Activated naive CD8-positive, alpha-beta T cell treated with anti-CD3 and anti-CD28 coated beads for 36 hours (primary cell): ENCODE measurements at places on chromosomes 5 and 9.
A peak's percentile ranks its signal among the peaks of the same experiment; 100 is the strongest.

DNA sequence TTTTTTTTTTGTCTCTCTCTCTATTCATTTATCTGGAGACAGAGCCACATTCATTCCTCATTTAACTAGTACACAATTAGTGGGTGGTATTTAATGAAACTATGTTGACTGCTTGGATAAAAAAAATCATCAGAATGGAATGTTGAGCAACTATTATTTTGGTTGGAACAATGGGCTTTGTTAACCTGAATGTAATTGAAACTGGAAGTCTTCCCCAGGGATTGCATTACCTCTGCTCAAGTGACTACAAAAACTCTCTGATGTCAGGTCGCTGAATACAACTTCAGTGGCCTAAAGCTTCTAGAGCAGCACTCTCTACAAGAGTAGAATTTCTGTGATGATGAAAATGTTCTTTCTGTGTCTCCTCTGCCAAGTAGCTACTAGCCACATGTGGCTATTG lies 295.8 kb downstream of the DEPDC1B start:
- H3K27ac ChIP-seq: no peak overlapping the region
- DNase-seq: no peak
- H3K27me3 ChIP-seq: no peaks in the 10 kb centered on the region

- H3K36me3 ChIP-seq: no peaks in the 10 kb centered on the region
- peaks cover 3% of the 10 kb centered on the region for H3K4me1 ChIP-seq
- no peak overlapping the region for H3K27ac ChIP-seq
- DNase-seq: no peak
Measured at GRCh38 chr5:151700820-151701219, 14.1 kb upstream of the SPARC start.

DNA sequence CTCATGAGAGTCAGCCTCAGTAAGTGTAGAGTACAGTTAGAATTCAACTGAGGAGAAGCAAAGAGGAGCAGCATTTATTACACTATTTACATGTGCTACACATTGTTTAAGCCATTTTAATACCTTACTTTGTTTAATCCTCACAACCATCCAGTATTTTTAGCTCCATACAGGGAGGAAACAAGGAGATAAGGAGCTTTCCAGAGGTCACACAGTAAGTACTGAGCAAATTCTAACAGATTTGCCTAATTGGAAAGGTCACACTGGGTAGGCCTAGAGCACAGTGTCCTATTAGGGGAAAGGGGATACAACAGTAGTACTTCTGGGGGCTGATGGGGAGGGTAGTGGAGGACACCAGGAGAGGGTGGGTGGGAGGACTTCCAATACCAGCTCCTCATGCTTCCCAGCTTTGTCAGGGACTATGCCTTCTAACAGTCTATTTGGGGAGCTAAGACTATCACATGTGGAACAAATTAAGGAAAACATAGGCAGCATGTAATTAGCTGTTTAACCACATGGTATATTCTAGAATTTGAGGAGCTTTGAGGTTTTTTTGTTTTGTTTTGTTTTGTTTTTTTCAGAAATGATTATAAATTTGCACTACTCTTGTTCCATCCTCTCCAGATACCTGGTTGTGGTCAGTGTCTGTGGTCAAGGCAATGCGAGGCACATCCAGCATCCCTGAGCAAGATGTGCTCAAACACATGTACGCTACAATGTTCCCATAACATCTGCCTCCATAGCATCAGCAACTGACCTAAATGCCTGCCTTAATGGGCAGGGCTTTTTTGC lies 96.0 kb upstream of the SLC12A2 start:
- peaks cover 17% of the 10 kb centered on the region for H3K36me3 ChIP-seq
- H3K27me3 ChIP-seq: no peaks in the 10 kb centered on the region
- DNase-seq: no peak
- no peak overlapping the region for H3K4me3 ChIP-seq
- H3K4me1 ChIP-seq: peaks cover 3% of the 10 kb centered on the region

- H3K36me3 ChIP-seq: peaks cover 4% of the 10 kb centered on the region
- DNase-seq: no peak
- H3K27ac ChIP-seq: no peak overlapping the region
- no peak overlapping the region for H3K4me3 ChIP-seq
- H3K4me1 ChIP-seq: no peaks in the 10 kb centered on the region
Measured at GRCh38 chr9:95440447-95440846, 76.3 kb downstream of the PTCH1 start.

DNA sequence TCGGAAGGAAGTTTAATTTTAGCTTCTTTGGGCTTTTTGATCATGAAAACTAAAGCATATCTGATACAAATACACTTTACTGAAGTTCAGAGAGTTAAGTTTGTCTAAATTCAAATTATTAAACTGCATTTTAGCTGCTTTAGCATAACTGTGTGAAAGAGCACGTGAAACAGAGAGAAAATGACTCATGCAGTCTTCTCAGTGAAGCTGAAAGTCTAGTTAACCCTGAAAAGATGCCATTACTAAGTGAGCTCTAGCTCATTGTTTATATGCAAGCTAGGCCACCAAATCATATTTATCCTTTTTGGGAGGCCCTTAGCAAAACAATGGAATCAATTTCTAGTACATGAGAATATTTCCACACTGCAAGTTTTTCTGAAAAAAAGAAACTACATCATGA lies 27.6 kb downstream of the TPD52L3 start:
- H3K4me1 ChIP-seq: peaks cover 6% of the 10 kb centered on the region
- H3K36me3 ChIP-seq: no peaks in the 10 kb centered on the region
- DNase-seq: no peak
- peaks cover 10% of the 10 kb centered on the region for H3K27me3 ChIP-seq
- no peak overlapping the region for H3K27ac ChIP-seq

GRCh38 chr5:2009986-2010914 lies 127.5 kb upstream of the IRX4 start:
- DNase-seq: no peak
- no peaks in the 10 kb centered on the region for H3K4me1 ChIP-seq
- no peak overlapping the region for H3K27ac ChIP-seq

- no peak for DNase-seq
- no peak overlapping the region for H3K4me3 ChIP-seq
- no peaks in the 10 kb centered on the region for H3K4me1 ChIP-seq
- no peaks in the 10 kb centered on the region for H3K36me3 ChIP-seq
Measured at GRCh38 chr5:145500710-145501109, 334.4 kb downstream of the PRELID2 start.

- H3K27me3 ChIP-seq: peaks cover 41% of the 10 kb centered on the region
- no peaks in the 10 kb centered on the region for H3K36me3 ChIP-seq
- peaks cover 16% of the 10 kb centered on the region for H3K4me1 ChIP-seq
- H3K27ac ChIP-seq: no peak overlapping the region
- DNase-seq: no peak
Measured at GRCh38 chr9:90095682-90096081, 490.9 kb downstream of the GADD45G start.

GRCh38 chr5:67178966-67179365 lies 17.6 kb downstream of the CD180 start:
- no peak overlapping the region for H3K4me3 ChIP-seq
- H3K27me3 ChIP-seq: no peaks in the 10 kb centered on the region
- peaks cover 14% of the 10 kb centered on the region for H3K36me3 ChIP-seq
- H3K27ac ChIP-seq: no peak overlapping the region

DNA sequence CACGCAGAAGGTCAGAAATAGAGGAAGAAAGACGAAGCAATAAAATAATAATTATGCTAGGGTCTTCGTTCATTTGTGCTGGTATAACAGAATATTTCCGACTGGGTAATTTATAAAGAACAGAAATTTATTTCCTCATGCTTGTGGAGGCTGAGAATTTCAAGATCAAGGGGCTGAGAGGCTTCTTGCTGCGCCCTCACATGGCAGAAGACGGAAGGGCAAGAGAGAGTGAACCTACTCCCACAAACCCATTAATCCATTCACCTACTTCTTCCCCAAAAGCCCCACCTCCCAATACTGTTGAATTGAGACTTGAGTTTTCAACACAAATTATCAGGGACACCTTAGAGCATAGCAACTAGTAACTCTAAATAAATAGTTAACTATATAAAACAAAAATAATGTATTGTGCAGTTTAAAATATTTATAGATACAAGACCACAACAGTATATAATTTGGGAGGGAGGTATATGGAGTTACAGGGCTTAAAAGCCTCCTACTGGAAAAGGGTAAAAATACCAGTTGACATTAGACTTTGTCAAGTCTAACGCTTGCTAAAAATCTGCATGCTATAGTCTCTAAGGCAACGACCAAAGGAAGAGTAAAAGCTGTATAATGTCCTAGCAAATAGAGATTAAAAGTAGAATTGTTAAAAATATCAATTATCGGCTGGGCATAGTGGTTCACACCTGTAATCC lies 40.3 kb upstream of the NAA35 start:
- DNase-seq: peak; percentile 25
- no peaks in the 10 kb centered on the region for H3K27me3 ChIP-seq
- peaks cover 2% of the 10 kb centered on the region for H3K36me3 ChIP-seq
- no peaks in the 10 kb centered on the region for H3K4me1 ChIP-seq
- H3K27ac ChIP-seq: no peak overlapping the region

GRCh38 chr5:105730982-105731381 lies 1939.8 kb downstream of the EFNA5 start:
- H3K27me3 ChIP-seq: no peaks in the 10 kb centered on the region
- no peaks in the 10 kb centered on the region for H3K4me1 ChIP-seq
- H3K36me3 ChIP-seq: no peaks in the 10 kb centered on the region
- no peak overlapping the region for H3K27ac ChIP-seq

DNA sequence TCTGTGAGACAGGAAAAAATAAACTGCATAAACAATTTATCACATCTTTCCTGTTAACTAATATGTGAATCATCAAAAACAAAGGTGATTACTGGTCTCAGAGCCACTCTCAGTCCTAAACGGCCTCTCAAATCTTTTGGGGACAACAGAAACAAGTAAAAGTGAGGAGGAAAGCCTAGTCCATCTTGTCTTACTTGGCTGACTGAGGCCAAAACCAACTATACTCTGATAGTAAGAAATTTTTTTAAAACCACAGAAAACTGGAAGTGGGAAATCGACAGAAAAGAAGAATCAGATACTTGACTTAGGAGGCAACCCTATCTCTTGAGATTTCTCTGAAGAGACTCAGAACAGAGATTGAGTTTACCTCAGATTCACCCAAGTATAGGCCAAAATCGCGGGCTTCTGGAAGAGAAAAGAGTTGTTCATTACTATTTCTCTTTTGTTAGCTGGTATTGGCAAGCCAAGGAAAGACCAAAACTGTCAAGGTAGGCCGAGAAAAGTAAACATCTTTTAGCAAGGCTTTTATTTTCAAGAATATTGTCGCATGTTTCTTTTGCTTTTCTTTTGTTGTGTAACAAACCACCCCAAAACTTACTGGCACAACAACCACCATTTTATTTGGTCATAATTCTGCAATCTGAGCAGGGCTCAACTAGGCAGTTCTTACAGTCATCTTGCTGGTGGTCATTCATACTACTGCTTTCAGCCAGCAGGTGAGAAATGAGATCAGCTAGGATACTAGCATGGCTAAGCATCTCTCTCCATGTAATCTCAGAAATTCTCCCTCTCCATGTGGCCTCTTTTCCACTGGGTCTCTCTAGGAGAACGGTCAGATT lies 46.1 kb downstream of the RFX3 start:
- H3K4me1 ChIP-seq: peaks cover 51% of the 10 kb centered on the region
- peak overlapping the region; percentile 75 for H3K27ac ChIP-seq
- H3K36me3 ChIP-seq: peaks cover 59% of the 10 kb centered on the region
- no peaks in the 10 kb centered on the region for H3K27me3 ChIP-seq
- no peak overlapping the region for H3K4me3 ChIP-seq
- no peak for DNase-seq

GRCh38 chr9:12764150-12764549 lies 10.7 kb upstream of the LURAP1L start:
- no peaks in the 10 kb centered on the region for H3K27me3 ChIP-seq
- H3K36me3 ChIP-seq: no peaks in the 10 kb centered on the region
- H3K4me1 ChIP-seq: no peaks in the 10 kb centered on the region
- H3K4me3 ChIP-seq: no peak overlapping the region
- no peak for DNase-seq

- H3K4me1 ChIP-seq: no peaks in the 10 kb centered on the region
- DNase-seq: no peak
- peaks cover 16% of the 10 kb centered on the region for H3K27me3 ChIP-seq
- no peaks in the 10 kb centered on the region for H3K36me3 ChIP-seq
- no peak overlapping the region for H3K4me3 ChIP-seq
Measured at GRCh38 chr5:33425314-33425713, 15.5 kb upstream of the TARS1 start.

DNA sequence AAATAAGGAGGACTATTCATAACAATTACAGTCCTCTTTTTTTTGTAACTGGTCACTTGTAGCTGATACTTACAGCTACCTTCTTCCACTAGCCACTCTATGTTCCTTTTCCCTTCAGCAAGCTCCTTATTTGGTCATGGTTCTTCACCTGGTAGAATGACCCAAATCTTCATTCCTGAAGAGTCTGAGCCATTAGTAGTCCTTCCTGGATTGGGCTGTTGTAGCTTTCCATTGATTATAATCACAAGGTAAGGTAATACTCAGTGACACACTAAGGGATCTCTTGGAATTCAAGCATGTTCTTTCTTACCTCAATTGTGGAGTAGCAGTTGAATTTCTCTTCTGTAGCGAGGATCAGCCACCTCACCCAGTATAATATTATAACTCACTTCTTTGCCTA lies 25.5 kb upstream of the ITGA2 start:
- H3K27ac ChIP-seq: no peak overlapping the region
- H3K4me1 ChIP-seq: no peaks in the 10 kb centered on the region
- H3K36me3 ChIP-seq: no peaks in the 10 kb centered on the region
- DNase-seq: no peak

GRCh38 chr5:82176115-82176814 lies 101.9 kb downstream of the RPS23 start:
- no peak for DNase-seq
- H3K4me1 ChIP-seq: peaks cover 7% of the 10 kb centered on the region
- H3K36me3 ChIP-seq: peaks cover 8% of the 10 kb centered on the region

DNA sequence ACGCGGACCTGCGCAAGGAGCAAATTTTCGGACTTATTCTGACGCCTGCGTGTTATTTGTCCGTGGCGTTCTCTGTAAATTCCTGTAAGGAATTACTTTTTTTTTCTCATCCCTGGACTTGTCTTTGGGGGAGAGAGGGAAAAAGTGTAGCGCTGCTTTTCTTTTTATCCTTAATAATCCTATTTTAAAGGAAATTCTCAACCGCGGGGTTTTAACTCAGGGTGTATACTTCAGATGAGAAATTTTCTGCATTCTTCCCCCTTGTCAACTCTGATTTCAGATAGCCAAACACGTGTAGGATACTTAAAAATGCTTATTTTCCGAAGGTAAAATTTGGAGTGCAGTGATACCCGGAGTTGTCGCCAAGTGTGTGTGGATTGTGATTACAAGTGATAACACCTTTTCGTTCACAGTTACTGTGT lies 853 bp downstream of the DCP2 start:
- H3K36me3 ChIP-seq: peaks cover 19% of the 10 kb centered on the region
- H3K4me1 ChIP-seq: peaks cover 36% of the 10 kb centered on the region
- H3K27ac ChIP-seq: peak overlapping the region; percentile 94
- no peaks in the 10 kb centered on the region for H3K27me3 ChIP-seq
- H3K4me3 ChIP-seq: peak overlapping the region; percentile 98
